Thymus (tissue), 14 donors: ENCODE measurements at places on chromosomes 13 and 19. TPM values are rescaled to one million over a fixed set of nuclear protein-coding genes. Genes with fewer than 3 reads are reported as not detected.

DNA sequence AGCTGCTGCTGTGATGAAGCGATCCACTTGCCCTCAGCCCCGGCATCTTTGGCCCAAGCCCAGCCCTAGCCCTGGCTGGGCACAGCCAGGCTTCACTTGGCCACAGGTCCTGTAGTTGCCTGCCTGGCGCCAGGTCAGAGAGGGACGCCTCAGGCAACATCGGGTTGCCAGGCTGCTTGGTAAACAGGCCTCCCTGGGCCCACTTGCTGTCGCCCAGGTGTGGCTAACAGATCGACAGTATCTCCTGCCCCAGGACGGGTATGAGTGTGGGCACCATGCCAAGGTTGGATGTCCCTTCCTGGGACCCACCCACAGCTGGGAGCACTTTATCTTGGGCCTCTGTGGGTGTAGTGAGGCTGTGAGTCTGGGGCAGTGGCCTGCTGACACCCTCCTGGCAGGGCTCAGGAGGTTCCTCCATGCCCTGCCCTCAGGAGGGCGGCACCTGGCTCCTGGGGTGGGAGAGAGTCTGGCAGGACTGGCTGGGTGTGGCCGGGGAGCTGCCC, 27.8 kb downstream of the CARM1 start:
- no peak for DNase-seq

DNA sequence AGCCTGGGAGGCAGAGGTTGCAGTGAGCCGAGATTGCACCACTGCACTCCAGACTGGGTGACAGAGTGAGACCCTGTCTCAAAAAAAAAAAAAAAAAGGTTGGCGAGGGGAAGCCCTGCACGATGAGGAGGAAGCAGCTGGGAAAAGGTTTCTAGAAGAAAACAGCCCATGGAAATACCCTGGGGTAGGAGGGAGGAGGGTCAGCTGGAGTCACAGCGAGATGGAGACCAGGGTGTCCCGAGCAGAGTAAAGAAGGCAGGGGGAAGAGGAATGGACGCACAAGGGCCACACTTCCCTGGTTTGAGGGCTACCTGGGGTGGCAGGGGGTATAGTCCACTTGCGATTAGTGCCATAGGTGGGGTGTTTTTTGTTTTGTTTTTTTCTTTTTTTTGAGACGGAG, 6.4 kb downstream of the KANK3 start:
- DNase-seq = no peak

The CD33 gene
- total RNA-seq = 7.9 TPM

The ZNF681 gene
- 3.9 TPM for total RNA-seq
